NB4 (cell line): ENCODE measurements at places on chromosomes 13 and 19.

- DNase-seq: no peak
These were observed 314.8 kb downstream of the PCDH17 start for GRCh38 chr13:57946361-57946760.

GRCh38 chr13:45447050-45447661 lies 17.6 kb upstream of the COG3 start:
- DNase-seq: no peak

- DNase-seq: no peak
These were observed 410.6 kb downstream of the TBC1D4 start for GRCh38 chr13:75071395-75071794.

GRCh38 chr13:31786011-31786410 lies 46.7 kb downstream of the RXFP2 start:
- no peak for DNase-seq

DNA sequence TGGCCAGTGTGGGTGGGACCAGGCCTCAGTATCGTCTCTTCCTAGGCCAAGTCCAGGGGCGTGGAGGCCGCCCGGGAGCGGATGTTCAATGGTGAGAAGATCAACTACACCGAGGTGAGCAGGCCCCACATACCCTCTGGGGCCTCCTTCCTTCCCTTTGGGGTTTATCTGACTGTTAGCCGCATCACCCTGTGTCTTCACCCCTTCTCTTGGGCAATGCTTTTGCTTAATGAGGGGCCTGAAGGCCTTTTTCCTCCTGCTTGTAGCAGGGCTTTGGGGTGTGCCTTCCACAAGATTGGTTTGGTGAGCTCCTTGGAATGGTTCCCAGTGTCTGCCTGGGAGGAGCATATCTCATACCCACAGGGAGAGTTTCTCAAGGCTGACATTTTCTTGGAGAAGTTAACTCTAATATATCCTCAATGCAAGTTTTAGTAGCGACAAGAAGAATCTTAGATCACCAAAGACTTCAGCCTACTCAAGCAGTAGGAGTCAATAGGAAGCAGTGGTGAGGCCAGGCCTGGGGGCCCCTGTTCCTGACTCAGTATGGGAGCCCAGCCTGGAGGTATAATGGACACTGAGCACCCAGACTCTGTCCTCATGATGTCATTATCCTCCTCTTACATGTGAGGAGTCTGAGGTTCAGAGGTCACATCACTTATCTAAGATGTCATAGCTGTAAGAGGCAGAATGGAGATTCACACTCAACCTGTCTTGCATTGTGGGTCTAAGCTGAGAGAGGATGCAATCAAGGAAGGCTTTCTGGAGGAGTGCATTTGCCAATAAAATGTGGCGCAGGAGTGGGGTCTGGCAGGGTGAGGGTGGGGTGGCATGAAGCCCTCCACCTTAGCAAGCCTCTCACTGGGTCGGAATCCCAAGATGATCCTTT lies 2.0 kb downstream of the GPI start:
- DNase-seq: peak; percentile 49

DNA sequence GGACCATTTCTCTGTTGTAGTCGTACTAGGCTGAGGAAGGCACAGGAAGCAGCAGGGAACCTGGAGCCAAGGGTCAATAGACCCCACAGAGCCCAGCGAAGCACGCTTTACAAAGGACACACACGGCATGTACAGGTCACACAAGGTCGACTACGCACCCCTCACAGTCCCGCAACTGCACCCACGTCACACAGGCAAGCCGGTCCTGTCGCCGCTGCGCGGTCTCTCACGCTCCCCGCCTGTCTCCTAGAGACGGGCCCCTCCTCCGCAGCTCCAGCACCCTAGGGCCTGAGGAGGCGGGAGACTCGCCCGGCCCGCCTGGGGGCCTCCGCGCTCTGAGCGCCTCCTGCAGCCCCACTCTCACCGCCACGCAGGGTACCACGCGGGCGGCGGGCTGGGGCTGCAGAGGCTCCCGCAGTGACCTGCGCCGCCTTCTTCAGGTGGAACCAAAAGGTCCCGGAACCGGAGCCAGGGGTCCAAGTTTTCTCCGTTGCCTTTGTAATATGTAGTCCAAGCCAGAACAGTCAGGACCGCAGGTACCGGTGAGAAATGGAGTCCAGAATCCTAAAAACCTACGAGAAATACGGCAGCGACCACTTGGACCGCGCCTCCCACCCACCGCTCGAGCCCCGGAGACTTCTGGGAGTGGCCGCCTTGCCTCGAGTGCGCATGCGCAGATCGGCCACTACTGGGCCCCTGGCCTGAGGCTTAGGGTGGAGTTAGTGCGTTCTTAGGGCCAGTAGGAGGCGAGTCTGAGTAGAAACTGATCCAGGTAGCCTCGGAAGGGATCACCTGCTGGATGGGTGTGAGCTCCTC lies at the start of gene ZNF607:
Gene ZNF607 (minus strand): TSS at position 651 of the 816 bp plus-strand sequence. CDS start 8,143 bp downstream, outside the sequence.
- peak; percentile 87 for DNase-seq

DNA sequence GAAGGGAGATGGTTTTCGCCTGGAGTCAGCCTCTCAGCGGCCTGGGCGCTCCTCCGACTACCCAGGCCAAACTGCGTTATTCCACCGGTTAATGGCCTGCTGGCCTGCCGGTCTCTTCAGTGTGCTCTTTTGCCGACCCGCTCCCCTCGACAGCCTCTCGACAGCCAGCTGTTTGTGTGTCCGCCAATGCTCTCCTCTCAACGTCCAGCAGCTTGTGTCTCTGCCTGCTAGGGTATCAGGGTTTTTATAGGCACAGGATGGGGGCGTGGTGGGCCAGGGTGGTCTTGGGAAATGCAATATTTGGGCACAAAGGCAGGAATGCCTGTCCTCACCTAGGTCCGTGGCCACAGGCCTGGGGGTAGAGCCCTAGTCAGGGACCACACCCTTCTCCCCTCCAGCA lies 1.5 kb upstream of the ZNF235 start:
- no peak for DNase-seq

- no peak for DNase-seq
These were observed 572 bp downstream of the SHISA2 start for GRCh38 chr13:26051231-26051656.

DNA sequence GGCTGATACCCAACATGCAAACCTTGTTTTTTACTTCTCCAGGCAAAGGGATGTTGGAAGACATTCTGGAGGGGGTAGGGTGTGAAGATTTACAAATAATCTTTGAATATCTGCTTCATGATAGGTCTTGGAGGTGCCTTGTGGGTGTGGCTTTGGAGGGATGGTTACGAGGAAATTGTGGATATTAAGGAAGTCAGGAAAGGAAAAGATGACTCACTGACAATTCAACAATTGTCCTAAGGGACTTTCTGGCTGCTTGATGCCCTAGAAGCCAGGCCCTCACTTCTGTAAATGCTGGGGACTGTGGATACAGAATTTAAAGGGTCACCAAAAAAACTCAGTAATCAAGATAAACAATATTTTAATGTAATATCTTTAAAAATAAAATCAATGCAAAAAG lies 37.4 kb upstream of the ZNF527 start:
- no peak for DNase-seq

GRCh38 chr13:78145276-78145675 lies 226.6 kb upstream of the EDNRB start:
- no peak for DNase-seq

DNA sequence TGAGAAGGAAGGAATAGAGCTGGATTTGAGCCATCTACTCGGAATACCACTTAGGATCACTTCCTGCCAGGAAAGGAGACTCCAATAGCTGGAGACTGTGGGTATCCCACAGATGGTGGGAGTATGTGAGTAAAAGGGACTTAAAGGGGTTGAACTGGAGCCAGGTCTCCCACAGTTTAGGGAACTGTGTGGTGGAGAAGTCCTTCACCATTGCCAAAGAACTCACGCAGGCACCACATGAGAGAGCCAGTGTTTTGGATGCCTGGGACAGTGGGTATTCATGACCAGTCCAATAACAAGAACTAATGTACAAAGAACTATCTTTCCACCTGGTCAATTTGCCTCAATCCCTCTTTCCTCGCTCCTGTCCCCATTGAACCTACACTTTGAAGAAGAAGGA lies 24.4 kb upstream of the MYCBP2 start:
- no peak for DNase-seq

GRCh38 chr19:55005684-55006488 lies 32.2 kb downstream of the GP6 start:
- DNase-seq: peak; percentile 59

DNA sequence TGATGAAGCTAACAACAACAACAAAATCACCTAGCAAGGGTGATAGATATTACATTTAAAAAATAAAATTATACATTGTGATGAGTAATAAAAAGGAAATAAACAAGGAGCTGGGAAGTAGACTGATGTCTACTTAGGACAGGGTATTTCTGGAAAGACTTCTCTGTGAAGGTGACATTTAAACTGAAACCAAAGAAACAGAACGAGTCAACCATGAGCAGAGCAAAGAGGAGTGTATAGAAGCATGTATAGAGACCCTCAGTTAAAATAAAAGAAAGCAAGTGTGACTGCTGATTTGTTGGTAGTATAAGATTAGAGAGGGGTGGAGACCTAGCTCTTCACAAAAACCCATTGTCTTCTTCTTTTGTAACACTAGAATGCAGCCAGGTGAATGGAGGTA lies 53.0 kb upstream of the TDRD3 start:
- no peak for DNase-seq
